ENCODE measurements at places on chromosomes 6 and 20.

- no peak for DNase-seq
These were observed 916 bp upstream of the SUN5 start for GRCh38 chr20:33005132-33005566.

- DNase-seq, result no peak
These were observed 799 bp upstream of the ME1 start for GRCh38 chr6:83431545-83432155.

DNA sequence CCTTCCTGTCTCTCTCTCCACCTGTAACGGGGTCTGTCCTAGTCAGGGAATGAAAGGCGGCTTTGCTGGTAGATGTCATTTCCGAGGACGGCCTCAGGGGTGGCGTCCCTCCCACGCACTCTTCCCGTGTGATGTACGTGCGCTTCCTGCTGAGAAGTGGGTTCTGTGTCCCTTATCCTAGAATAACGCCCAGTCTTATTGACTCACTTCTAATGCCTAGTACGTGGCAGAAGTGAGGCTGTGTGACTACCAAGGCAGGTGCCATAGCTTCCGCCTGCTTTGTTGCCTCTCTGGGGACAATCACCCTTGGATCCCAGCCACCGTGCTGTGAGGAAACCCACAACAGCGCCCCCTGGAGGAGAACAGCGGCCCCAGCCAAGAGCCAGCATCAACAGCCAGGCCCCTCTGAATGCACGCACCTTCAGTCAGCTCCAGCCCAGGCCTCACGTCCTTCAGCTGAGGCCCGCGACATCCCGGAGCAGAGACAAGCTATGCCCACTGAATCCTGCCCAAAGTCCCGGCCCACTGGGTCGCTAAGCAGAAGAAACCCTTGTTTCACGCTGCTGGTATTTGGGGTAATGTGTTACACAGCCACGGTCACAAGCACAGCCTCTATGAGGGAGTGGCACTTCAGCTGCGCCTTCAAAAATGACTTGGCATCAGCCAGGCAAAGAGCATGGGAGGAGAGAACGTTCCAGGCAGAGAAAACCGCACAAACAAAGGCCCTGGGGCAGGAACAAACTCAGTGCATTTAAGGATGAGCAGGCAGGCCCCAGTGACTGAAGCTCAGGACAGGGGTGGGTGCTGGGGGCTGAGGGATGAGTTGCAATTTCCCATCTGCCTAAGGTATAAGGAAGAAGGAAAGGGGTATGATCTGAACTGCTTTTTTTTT, 224.2 kb downstream of the NFATC2 start:
- no peak for DNase-seq

- no peak for DNase-seq
These were observed 46.7 kb upstream of the PKIB start for GRCh38 chr6:122563364-122564052.

GRCh38 chr20:12957968-12958367, 50.8 kb upstream of the SPTLC3 start:
- no peak for DNase-seq

GRCh38 chr20:45818239-45818638, 5.8 kb downstream of the UBE2C start:
- no peak for DNase-seq

GRCh38 chr6:155530219-155530834, 74.7 kb upstream of the NOX3 start:
- no peak for DNase-seq

DNA sequence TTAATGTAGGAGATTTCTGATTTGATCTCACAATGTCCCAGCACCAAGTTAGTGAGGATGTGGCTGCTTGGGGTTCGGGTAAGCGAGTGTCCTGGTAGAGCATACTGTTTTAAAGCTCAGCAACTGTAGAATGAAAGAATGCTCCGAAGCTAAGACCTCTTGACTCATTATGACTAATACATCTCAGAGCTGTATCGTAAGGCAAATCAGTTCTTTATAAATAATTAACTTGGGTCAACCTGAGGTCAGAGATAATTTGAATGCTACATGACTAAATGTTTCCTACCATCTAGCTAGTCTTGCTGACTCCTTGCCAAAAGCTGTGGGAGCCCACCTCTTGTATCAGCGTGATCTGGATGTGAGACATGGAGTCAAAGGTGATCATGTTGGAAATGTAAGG, 128.8 kb upstream of the PDE7B start:
- no peak for DNase-seq

DNA sequence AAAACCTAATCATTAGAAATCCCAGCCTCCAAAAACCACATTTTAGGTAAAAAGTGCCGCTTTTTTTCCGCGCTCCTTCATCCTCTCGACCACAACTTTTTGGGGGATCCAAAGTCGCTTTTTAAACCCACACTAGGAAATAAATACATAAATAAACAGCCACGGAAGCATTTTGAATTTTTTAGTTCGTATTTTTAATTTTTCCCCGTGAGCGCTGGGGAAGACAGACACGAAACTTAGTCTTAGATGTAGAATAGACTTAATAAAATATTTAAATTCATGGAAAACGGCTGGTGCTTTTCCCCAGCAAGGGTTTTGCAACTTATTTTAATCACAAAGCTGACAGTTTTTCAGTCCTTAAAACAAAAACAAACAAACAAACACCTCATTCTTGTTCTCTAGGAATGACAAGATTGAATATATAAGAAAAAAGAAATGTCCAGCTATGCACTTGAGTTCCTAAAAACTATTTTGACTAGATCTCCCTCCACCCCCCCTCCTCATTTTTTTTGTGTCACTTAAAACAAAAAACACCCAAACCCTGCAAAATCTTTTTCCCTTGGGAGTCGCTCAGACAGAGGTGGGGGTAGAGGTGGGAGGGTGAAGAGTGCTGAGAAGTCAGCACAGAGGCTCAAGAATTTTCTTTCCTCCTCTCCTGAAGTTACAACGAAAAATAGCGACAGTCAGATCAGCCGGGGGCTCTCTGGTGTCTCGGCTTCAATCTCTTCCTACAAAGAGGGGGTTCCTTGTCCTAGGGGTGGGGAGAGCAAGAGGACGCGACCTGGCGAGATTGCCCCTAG, 43.4 kb upstream of the SUPT3H start:
- no peak for DNase-seq

DNA sequence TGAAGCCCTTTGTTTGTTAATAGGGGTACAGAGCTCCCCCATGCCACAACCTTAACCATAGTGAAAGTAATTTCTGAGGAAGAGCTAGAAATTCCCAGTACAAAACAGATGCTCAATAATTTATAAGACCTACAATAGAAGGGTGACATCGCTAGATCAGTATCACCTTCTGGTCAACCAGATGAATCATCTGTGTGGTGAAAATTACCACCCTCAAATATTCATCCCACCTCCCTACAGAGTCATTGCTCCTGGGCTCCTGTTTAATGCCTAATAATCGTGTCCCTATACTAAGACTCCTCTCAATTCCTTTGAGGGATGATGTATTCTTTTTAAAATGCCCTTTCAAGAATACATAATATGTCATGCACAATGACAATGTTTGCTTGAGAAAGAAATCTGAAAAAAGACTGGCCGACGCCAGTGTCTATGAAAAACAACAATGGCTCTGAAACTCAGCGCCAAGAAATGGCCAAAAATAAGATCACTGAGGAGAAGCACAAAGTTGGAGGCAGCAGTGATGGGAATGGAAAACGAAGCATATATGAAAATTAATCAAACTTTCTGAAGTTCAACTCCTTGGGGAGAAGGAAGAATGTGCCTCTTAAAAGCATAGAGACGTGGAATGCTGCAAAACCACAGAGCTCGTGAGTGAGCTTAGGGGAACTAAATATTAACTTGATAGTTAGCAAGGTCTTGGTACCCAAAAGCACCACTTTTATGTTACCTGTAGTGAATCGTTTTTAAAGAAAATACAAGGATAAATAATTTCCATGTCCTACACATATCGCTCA, 11.0 kb upstream of the ADGRF5 start:
- DNase-seq, result no peak

DNA sequence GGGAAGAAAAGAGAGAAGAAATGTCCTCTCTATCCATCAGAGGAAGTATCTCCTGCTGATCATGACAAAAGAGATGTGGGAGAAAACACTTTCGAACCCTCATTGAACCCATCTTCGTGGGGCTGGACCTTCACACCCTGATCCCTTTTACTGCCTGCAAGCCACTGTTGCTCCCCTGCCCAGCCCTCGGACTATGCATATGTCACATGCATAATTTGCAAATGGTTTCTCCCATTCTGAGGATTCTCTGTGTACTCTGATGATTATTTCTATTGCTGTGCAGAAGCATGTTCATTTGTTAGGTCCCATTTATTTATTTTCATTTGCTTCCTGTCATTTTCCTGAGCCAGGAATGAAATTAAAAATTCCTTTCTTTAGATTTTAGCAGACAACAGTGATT, 64.7 kb downstream of the DNAAF9 start:
- no peak for DNase-seq

GRCh38 chr6:118186672-118187567, 279.9 kb downstream of the SLC35F1 start:
- no peak for DNase-seq

DNA sequence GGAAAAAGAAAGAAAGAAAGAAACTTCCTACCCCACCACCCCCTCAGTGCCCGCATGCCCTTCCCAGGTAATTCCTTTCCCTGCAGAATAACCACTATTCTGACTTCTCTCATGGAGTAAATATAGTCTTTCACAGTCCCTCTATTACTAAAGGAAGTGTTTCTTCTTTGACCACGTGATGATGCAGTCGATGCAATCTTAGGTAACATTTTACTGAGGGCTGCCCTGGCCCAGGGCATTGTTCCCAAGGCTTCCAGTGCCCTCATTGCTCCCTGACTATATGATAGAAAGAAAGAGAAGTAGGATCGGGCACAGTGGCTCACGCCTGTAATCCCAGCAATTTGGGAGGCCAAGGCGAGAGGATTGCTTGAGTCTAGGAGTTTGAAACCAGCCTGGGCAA, 29.1 kb downstream of the ARHGAP40 start:
- DNase-seq, result no peak

DNA sequence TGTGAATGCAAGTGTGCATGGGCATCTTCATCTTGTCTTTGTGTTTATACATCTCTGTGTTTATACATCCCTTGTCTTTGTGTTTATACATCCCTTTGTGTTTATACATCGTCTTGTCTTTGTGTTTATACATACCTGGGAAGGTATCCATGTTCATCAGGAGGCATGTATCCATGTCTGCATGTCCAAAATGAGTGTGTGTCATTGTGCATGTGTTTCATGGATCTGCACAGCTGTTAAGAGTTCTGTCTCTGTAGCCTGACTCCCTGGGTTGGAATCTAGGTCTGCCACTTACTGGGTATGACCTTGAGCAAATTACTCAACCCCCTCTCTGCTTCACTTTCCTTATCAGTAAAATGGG, 50.1 kb upstream of the SIRPA start:
- DNase-seq, result no peak

- DNase-seq, result no peak
These were observed 181.0 kb upstream of the ZNF217 start for GRCh38 chr20:53774461-53775203.

GRCh38 chr6:131744432-131745287, 33.8 kb upstream of the CTAGE9 start:
- DNase-seq, result no peak

DNA sequence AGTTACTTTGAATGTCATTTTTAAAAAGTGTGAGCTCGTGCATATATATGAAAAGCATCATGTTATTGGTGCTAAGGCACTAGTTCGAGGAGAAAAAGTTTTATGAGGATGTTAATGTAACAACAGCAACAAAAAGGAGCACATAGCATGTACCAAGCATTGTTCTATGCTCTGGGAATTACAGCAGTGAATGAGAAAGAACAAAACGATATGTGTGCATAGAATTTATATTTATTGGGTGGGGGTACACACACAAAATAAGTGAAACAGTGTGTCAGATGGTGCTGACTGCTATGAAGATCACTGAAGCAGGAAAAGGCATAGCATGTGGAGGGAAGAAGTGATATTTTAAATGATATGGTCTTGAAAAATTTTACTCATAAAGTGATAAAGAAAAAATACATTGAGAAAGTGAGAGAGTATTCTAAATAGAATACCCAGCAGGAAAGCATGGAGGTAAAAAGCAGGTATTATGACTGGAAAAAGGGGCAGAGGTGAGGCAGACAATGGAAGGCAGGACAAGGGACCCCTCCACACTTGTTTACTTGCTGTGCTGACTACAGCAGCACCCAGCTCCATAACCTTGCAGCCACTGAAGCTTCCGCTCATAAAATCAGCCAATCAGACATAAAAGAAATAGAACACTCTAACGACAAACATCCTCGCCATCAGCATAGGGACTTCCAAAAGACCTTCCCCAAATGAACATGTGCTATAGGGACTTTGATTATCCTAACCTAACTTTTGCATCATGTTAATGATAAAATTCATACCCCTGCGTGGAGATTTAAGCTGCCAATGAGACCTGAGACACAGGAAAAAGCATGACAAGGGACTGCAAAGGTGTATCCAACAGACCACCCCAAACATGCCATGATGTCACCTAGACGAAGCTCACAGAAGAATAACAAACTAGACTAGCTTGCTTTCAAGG, 119.9 kb downstream of the HFE start:
- DNase-seq, result no peak

DNA sequence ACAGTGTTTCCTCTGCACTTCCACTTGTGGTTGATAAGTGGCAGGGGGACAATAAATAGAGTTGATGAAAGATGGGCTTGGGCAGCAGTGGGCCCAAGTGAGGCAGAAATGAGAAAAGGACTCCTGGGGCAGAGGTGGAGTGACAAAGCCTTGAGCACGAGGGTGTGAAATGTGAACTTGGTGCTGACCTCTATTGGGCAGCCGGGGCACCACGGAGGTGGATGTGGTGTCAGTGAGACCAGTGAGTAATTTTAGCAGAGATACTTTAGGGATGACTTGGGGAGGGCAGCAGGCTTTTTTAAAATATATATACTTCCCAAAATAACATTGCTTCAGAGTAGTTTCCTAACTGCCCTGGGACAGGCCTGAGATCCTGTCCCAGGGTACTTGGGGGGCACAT, 30.6 kb upstream of the MYLK2 start:
- no peak for DNase-seq

- DNase-seq, result no peak
These were observed 11.1 kb upstream of the CD164 start for GRCh38 chr6:109393157-109393885.

DNA sequence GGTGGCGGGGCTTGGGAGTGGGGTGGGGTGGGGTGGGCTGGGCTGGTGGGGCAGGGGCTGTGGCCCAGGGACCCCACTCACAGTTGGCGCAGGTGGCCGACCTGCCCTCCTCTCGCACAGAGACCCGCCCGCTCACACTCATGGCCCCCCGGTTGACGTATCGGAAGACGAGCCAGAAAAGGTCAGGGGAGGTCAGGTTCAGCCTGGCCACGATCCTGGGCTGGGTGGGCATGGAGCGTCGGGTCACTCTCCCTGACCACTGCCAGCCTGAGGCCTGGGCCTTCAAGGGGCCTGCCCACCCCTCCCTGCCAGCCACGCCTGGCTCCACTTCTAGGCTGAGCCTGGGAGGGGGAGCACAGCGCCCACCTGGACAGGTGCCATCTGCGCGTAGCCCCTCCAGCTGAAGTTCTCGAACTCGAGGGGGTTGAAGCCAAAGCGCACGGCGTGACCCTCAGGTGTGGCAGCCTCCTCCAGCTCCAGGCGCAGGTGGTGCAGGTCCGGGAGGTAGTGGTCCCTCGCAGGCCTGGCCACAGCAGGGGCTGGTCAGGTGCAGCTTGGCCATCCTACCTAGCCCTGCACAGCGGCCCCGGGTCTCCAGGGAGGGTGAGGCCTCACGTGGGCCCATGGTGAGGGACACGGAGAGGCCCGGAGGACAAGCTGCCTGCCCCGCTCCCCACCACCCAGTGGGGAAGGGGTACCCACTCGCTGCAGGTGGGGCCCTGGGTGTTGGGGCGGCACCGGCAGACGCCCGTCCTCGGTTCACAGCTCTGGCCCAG, 31.2 kb downstream of the ADRM1 start:
- no peak for DNase-seq

GRCh38 chr6:154167126-154167525, 128.1 kb downstream of the OPRM1 start:
- no peak for DNase-seq

- DNase-seq, result no peak
These were observed 8.0 kb upstream of the IER3 start for GRCh38 chr6:30752157-30752927.

All from stimulated activated CD8-positive, alpha-beta memory T cell treated with anti-CD3 and anti-CD28 coated beads, Interleukin-4, amount 100 ng/mL, for 1 hour (primary cell).